ENCODE measurements at places on chromosomes 1 and 21. TPM values are rescaled to one million over a fixed set of nuclear protein-coding genes. Genes with fewer than 3 reads are reported as not detected.

The EXTL1 gene
- not detected for total RNA-seq

The KCNK2 gene
- not detected for total RNA-seq

The AMY2A gene
- not detected for total RNA-seq

The TMEM222 gene
- total RNA-seq: 35.7 TPM

The ADAM30 gene
- total RNA-seq: not detected

The SLC22A15 gene
- 1.3 TPM for total RNA-seq

The MIGA1 gene
- total RNA-seq: 11.5 TPM

The CR1 gene
- total RNA-seq: not detected

The SLAMF8 gene
- total RNA-seq: 0.15 TPM

The S100A3 gene
- not detected for total RNA-seq

The TRIM67 gene
- not detected for total RNA-seq

The TNFRSF14 gene
- total RNA-seq: 171 TPM

The YOD1 gene
- 9.4 TPM for total RNA-seq

The DISC1 gene
- total RNA-seq: 17.5 TPM

The TRIM63 gene
- 0.33 TPM for total RNA-seq

The GSTM1 gene
- total RNA-seq: not detected

The GAS5 gene
- 394 TPM for total RNA-seq

The LCA5L gene
- not detected for total RNA-seq

The CASP9 gene
- total RNA-seq: 21.5 TPM

The FNDC10 gene
- total RNA-seq: 2.6 TPM

The PRAMEF2 gene
- total RNA-seq: not detected

The CRP gene
- not detected for total RNA-seq

The VHLL gene
- total RNA-seq: not detected

The ADORA1 gene
- not detected for total RNA-seq

The MMP23B gene
- 2.4 TPM for total RNA-seq

The TDRD5 gene
- total RNA-seq: not detected

The CLIC4 gene
- total RNA-seq: 30.6 TPM

The OVAAL gene
- not detected for total RNA-seq

The OLFML2B gene
- not detected for total RNA-seq

The IL19 gene
- not detected for total RNA-seq

The NFIA gene
- total RNA-seq: 3.0 TPM

The ATP6V1G3 gene
- not detected for total RNA-seq

The ADSS2 gene
- 53.7 TPM for total RNA-seq

The TAS1R1 gene
- 0.08 TPM for total RNA-seq

The CIART gene
- total RNA-seq: 1.5 TPM

The HES3 gene
- not detected for total RNA-seq

The OR2L3 gene
- total RNA-seq: not detected

The LCE1A gene
- total RNA-seq: not detected

The RIPPLY3 gene
- total RNA-seq: not detected

The ZYG11A gene
- total RNA-seq: 0.30 TPM

The KCNH1 gene
- total RNA-seq: not detected

The RASSF5 gene
- total RNA-seq: 213 TPM

Data from activated CD4-positive, alpha-beta memory T cell treated with anti-CD3 and anti-CD28 coated beads, Interleukin-2, amount 10 ng/mL, durations not matched to agents 7 days and 5 days (primary cell).